Right atrium auricular region (tissue), 2 donors: ENCODE measurements at places on chromosomes 6 and 20.

GRCh38 chr20:11057624-11058023, 383.8 kb upstream of the JAG1 start:
- no peak for DNase-seq

- DNase-seq = no peak
Observed at GRCh38 chr6:104532462-104532861, 327.3 kb downstream of the HACE1 start.

- no peak for DNase-seq
Observed at GRCh38 chr20:36717657-36718056, 28.2 kb downstream of the NDRG3 start.

DNA sequence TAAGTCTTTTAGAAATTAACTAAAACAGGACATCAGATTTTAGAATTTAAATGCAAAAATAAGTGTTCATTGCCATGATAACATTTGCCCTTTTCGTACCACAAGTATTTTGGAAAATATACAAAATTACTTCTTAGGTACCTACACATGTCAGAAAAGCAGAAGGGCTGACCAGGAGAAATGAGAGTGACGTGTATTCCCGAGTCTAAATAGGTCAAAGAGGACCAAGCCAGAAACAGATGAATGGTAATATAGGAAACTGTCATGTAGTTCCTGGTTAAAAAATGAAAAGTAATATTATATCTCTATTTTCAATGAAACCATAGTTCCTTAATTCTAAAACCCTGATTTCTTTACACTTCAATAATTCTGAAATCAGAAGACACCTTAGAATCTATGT, 126.2 kb downstream of the IPCEF1 start:
- DNase-seq = no peak

GRCh38 chr20:11246251-11246775, 572.5 kb upstream of the JAG1 start:
- DNase-seq = no peak

- no peak for DNase-seq
Observed at GRCh38 chr20:37425103-37425625, 79.2 kb downstream of the SRC start.

GRCh38 chr6:165008971-165009370, 300.4 kb downstream of the C6orf118 start:
- DNase-seq = no peak

DNA sequence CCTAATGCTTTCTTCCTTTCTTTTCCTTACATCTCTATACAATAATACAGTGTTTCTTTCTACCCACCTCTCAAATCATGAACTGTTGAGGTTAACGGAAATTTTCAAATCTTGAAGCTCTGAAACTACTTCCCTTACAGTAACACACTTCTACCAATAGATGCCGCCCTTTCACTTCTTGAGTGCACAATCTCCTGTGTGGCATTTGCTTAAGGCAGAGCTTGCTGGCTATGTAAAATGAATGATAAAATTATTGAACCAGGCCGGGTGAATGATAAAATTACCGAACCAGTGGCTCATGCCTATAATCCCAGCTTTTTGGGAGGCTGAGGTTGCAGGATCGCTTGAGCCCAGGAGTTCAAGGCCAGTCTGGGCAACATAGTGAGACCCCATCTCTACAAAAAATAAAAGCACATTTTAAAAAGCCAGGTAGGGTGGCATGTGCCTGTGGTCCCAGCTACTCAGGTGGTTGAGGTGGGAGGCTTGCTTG, 56.8 kb downstream of the KCNS1 start:
- no peak for DNase-seq

DNA sequence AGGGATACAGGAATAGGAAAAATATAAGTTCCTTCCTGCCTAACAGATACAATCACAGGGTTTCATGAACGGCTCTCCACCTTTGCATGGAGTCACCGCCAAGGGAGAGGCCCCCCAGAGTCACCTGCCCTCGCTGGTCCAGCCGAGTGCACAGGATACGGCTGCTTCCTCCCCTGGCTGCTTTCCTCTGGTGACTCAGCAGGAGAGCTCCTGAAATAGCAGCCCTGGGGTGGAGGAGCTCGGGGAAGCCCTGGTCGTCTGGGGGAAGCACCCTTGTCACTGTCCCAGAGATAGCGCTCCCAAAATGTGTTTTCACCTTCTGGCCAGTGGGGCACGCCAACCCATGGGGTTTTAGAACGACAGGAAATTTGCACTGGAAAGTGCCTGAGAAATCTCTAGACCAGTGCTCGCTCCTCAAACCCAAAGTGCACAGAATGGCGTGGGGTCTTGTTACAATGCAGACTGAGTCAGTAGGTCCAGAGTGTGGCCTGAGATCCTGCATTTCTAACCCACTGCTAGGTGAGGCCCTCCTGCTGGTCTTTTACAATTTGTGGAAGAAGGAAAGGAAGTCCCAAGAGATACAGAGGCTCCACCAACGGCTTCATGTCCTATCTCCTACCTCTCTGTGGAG, 35.9 kb upstream of the FAM50B start:
- peak; percentile 78 for DNase-seq

GRCh38 chr6:66772800-66773199, 1065.8 kb upstream of the EYS start:
- DNase-seq = no peak

DNA sequence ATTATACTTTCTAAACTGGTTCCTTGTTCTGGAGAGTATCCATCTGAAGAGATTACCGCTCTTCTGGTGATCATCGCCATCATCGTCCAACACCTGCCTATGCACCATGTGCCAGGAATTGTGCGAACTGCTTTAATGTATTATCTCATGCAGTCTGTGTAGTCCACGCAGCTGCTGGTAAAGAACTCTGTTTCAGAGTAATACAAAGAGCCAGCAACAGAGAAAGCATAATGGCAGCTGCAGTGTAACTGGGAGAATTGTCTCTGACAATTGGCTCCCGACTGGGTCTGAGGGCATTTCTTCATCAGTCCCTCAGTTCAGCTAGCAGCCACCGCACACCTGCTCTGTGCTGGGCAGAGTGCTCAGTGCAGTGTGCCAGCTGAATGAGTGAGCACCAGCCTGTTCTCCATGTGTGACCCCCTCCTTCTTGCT, 383.4 kb downstream of the GRIK2 start:
- DNase-seq = no peak

GRCh38 chr6:80541181-80541580, 434.7 kb downstream of the BCKDHB start:
- no peak for DNase-seq
